ENCODE measurements at places on chromosomes 7 and 10. TPM values are rescaled to one million over a fixed set of nuclear protein-coding genes. Genes with fewer than 3 reads are reported as not detected.

ASCC1 gene
- 15.7 TPM for total RNA-seq

FAM25C gene
- not detected for total RNA-seq

CFAP70 gene
- 1.2 TPM for total RNA-seq

TMEM196 gene
- not detected for total RNA-seq

CASTOR2 gene
- total RNA-seq: 5.2 TPM

ANKRD1 gene
- not detected for total RNA-seq

MYL10 gene
- total RNA-seq: not detected

SP8 gene
- total RNA-seq: not detected

DNA sequence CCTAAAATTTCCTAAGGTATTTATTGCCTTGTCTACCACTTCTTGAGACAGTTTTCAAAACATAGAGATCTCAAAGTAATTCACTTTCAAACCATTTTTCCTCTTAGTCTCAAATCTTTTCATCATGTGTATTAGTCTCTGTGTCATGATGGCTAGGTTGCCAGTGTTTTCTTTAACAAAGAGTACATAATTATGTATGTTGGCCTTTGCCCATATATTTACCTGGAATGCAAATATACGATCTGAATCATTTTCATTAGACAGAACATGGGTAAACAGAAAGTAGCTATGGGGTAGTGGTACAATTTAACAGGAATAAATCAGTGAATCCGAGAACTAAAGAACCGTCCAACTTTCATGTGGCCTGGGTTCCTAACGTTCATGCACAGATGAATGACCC lies 852.1 kb upstream of the MBL2 start:
- DNase-seq: no peak

GRCh38 chr7:55730197-55730596 lies 132.4 kb downstream of the SEPTIN14 start:
- DNase-seq: no peak

GRCh38 chr7:4123346-4123745 lies 558.7 kb upstream of the FOXK1 start:
- no peak for DNase-seq

GRCh38 chr10:32110790-32111189 lies 54.6 kb upstream of the KIF5B start:
- DNase-seq: no peak

DNA sequence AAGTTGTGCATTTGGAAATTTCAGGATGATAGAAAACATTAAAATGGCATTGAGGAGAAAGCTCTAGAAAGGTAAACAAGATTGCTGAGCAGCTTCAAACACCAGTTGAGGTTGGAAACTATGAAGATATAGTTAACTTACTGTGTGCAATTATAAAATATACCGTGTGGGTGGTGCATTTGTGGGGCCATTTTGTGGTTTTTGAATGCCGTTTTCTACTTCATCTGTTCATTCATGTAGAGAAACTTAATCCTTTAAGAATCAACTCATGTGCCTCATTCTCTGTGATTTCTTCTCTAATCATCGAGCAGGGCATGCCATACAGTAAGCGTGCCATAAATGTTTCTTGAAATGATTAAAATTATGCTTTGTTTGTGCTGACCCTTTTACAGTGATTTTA lies 232.8 kb upstream of the TEX47 start:
- no peak for DNase-seq

DNA sequence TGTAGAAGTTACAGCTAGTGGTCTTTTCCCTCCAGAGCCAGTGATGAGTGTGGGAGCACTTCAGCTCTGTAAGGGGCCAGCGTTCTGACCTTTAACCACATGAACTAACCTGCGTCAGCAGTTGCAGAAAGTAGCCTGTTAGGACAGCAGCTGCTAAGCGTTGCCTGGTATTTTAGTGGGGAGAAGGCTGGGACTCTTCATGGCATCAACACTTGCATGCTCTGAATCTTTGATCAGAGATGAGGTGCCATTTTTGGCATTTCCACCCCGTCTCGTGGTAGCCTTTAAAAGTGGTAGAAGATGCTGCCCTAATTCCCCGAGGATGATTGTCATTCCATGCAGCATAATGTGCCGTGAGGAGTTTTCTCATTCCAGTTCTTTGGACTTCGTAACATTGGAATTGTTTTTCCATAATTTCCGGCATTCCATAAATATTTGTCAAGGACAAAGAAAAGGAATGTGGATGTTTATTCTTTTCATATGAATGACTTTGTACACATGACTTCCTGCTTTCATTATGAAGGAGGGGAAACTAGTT lies 92.2 kb downstream of the AVL9 start:
- DNase-seq: no peak

GRCh38 chr10:101085846-101086245 lies 24.1 kb downstream of the KAZALD1 start:
- DNase-seq: no peak

GRCh38 chr10:43870968-43871439 lies 222.3 kb upstream of the ZNF32 start:
- no peak for DNase-seq

- DNase-seq: no peak
Measured at GRCh38 chr7:25580141-25580540, 351.9 kb upstream of the NPVF start.

DNA sequence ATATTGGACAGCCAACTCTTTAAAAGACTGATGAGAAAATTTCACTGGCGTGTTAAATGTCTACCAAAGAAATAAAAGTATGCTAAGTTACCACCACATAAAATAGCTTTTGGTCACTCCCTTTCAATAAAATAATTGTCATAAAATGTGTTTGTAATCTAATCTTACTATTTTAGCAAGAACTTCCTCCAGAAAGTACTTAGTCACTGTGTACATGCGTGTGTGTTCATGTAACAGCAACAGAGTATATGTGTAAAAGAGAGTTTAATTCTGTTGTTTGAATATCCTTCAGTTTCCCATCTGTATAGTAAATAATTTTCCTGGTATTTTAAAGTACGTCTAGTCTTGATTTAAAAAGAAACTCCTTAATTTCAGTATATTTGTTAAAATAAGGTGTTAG lies 35.0 kb upstream of the WASL start:
- no peak for DNase-seq

DNA sequence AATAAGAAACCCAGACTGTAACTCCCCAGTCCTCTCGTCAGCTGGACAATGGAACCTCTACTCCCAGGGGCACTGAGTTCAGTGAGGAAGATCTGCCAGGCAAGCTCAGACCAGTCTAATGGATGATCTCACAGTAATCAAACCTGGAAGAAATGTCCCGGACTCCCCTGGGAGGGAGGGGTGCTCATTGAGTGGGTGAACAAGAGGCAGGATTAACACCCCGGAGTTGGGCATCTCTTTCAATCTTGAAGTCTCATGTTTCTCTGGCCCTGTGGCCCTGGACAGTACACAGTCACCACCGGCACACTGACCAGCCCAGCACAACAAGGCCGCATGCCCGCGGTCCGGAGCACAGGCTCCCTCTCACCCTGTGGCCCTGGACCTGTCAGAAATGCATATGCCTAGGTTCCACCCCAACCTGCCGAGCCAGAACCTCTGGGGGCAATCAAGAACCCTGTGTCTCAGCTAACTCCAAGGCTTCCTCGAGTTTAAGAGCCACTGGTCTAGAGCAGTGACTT lies 27.8 kb downstream of the CXCL12 start:
- no peak for DNase-seq
